NCI-H1048 (cell line): ENCODE measurements at places on chromosomes 6 and 20.

DNA sequence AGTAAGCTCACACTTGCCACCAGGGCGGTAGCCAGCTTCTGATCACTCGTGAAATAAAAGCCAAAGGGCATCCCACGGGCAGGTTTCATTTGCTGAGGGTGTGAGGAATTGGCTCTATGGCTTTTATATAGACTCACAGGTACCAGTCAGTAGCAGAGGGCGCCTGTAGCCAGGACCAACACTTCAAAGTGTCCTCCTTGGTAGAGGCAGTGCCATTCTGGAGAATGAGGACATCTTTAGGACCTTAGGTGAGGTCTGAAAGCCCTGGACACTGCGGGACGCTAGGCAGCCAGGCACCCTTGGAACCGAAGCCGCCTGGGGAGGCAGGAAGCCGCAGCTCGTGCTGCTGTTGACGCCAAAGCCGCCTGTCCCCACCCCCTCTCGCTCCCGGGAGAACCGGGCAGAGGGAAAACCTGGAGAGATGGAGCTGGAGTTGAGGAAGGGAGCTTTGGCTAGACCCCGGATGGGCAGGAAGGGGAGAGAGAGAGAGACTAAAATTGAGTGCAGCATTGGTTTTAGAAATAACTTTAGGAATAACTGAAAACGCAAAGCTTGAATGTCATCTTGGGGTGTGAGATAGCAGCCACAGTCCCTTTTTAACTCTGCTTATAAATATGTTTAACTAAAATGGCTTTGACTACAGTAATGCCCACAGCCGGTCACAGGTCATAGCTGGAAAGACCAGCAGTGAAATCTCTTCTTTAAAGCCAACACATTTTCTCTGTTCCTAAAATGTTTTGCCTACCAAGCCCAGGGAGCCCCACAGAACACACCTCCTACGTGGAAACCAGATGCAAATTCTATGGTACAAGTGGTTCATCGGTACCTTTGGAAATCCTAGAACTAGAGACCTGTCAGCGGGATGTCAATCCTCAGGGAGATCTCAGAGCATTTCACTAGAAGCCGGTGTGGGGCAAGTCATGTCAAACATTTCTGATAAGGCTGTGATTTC is 128.5 kb upstream of the CDYL start:
- DNase-seq, result no peak

GRCh38 chr6:88520445-88520844 is 354.3 kb upstream of the CNR1 start:
- DNase-seq, result no peak

DNA sequence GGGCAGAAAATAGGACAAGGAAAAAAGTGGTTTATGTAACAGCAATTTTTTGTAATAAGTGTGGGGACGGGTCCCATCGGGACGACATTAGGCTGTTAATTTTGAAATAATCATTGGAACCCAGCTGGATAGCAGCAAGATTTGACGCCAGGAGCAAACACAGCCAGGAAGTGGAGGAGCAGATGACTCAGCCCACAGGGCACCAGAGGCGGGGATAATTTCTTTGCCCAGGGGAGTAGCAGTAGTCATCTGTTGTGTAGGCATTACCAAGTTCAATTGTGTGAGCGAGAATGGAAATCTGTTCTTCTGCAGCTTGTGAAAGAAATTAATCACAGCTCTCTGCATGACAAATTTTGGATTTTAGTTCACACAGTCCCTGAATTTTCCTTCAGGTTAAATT is 22.6 kb upstream of the RIN2 start:
- no peak for DNase-seq

- no peak for DNase-seq
These were observed 104.4 kb downstream of the MRPL14 start for GRCh38 chr6:44022671-44023352.

GRCh38 chr6:5094327-5094726 is 9.2 kb downstream of the PPP1R3G start:
- DNase-seq, result no peak

GRCh38 chr6:19837511-19838441 is 606 bp downstream of the ID4 start:
- no peak for DNase-seq

DNA sequence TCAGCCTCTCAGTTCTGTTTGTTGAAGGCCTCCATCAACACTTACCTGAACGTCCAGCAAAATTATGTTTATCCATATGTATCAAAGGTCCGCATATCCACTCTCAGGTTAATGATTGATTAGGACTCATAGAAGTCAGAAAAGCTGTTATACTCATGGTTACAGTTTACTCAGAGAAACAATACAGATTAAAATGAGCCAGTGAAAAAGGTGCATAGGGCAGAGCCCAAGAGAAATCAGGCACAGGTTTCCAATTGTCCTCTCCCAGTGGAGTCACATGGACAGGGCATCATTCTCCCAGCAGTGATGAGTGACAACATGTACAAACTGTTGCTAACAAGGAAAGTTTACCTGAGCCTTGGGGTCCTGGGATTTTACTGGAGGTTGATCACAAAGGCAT is 36.2 kb downstream of the THEMIS start:
- DNase-seq, result no peak

GRCh38 chr20:35015863-35016193 is 60.2 kb downstream of the MYH7B start:
- DNase-seq, result no peak

DNA sequence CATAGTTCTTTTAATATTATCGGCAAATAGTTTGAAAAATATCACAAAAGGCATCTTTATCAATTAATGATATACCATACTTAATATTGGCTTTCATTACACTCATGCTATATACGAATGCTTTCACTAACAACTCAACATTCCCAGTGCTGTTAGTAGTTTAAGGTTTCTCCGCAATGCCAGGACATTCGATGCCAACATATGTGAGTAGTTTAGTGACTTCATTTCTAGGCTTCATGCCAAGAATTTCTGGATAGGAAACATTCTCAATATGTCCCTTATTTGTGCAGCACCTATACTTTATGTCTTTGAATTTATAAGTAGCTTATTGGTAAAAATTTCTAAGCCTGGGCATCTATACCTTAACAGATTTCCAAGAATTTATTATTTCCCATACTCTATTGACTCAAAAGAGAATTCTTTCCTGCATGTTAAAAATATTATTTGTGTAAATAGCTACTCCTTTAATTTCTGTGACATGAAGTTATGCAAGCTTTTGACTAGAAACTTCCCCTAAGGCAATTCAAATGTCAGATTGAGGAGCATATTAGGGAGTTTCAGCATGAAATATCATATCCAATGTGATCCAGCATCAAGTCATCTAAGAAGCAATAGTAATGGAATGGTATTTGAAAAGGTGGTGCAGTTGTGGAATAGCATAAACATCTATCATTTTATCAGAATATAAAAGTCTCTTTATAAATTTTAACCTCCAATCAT is 236.0 kb upstream of the STXBP5 start:
- peak; percentile 18 for DNase-seq

DNA sequence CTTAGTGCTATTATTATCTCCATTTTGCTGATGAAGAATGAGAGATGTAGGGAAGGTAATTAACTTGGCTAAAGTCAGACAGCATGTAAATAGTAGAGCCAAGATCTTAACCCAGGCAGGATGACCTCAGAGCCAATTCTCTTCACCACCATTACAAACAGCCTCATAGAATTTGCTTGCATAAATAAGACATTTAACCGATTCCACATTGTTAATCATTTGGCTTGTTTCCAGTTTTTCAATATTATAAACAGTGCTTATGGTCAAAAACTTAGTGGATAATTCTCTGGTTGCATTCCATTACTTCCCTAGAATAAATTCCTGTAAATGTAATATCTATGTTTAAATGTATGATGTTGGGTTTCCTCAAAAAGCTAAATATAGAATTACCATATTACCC is 19.1 kb upstream of the PRDM1 start:
- no peak for DNase-seq

- no peak for DNase-seq
These were observed 899.4 kb upstream of the FLRT3 start for GRCh38 chr20:15236812-15237211.

- no peak for DNase-seq
These were observed 32.9 kb downstream of the REV3L start for GRCh38 chr6:111450087-111450486.

GRCh38 chr6:158839796-158840195 is 20.6 kb upstream of the EZR start:
- DNase-seq, result no peak

GRCh38 chr20:22437354-22437753 is 147.0 kb downstream of the FOXA2 start:
- no peak for DNase-seq

- DNase-seq, result no peak
These were observed 3.8 kb downstream of the RIPOR2 start for GRCh38 chr6:24931718-24932691.

DNA sequence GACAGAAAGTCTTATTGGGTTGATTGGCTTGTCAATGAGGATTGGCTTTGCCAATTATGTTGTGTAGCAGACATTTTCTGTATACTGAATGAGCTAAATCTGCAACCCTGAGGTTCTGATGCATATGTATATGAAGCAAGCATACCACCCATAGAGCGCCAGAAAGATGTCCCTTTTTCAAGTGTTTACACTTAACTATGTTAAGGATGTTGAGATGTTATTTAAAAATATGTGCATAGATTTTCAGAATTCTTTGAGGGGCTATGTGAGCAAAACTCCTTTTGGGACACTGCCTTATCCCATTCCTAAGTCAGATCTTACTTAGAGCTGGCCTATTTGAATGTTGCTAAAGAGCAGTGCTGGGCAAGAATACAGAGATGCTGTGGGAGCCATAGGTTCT is 1.9 kb downstream of the AIG1 start:
- DNase-seq, result no peak

GRCh38 chr6:148438632-148439031 is 96.0 kb downstream of the SASH1 start:
- no peak for DNase-seq

- DNase-seq, result no peak
These were observed 30.4 kb upstream of the HIVEP2 start for GRCh38 chr6:142975365-142975764.

- DNase-seq, result no peak
These were observed 18.7 kb downstream of the BPHL start for GRCh38 chr6:3137057-3137777.

DNA sequence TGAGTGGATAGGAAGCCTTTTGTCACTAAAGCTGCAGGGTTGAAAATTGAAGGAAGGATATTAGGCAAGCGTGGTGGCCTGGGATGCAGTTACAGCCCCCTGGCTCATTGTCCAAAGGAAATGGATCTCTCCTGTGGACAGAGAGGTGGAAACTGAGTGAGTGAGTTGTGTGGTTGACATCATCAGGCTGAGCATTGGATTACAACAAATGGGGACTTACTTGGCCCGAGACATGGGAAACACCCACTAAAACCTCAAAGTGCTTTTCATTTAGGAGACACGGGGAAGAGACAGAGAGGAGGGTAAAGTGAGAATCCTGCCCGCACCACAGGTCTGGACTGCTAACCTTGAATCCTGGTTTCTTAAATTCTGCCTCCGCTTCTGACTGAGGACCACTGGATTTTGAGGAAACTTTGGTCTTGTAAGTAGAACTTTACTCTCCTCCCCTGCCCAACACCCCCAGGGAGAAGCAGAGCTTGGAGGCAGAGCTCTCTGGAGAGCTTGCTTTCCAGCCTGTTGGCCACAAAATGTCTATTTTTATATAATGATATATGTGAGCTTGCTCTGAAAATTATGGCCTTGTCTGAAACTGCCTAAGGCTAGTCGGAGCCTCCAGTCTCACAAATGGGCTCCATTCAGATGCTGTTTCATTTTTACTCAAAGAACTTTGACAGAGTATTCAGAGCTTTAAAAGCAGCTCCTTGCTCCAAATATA is at the start of gene PKIG:
PKIG (plus strand) TSS at position 269 of the 715 bp plus-strand sequence. CDS start 31,978 bp downstream, outside the sequence.
- DNase-seq, result no peak

GRCh38 chr6:41224800-41225199 is 3.3 kb upstream of the TREML4 start:
- DNase-seq, result no peak

GRCh38 chr6:28264834-28265401 is 2.0 kb upstream of the ZSCAN26 start:
- no peak for DNase-seq

GRCh38 chr20:50992733-50993457 is 30.0 kb downstream of the KCNG1 start:
- peak; percentile 78 for DNase-seq

GRCh38 chr6:105926318-105926717 is 159.8 kb upstream of the PRDM1 start:
- no peak for DNase-seq

GRCh38 chr20:53748176-53748575 is 154.5 kb upstream of the ZNF217 start:
- no peak for DNase-seq
